ENCODE measurements at places on chromosomes 12 and 14. TPM values are rescaled to one million over a fixed set of nuclear protein-coding genes. Genes with fewer than 3 reads are reported as not detected.
A peak's percentile ranks its signal among the peaks of the same experiment; 100 is the strongest.

GRCh38 chr12:123238961-123239360 lies 5.7 kb downstream of the MTRFR start:
- DNase-seq: no peak

GRCh38 chr12:7916936-7917335 lies 19.1 kb downstream of the SLC2A3 start:
- DNase-seq: no peak

BDKRB1 gene
- 0.53 TPM for total RNA-seq

CISTR gene
- total RNA-seq: not detected

HOXC12 gene
- not detected for total RNA-seq

- DNase-seq: peak; percentile 58
Observed at GRCh38 chr14:68247676-68248268, 428.2 kb downstream of the RAD51B start.

GRCh38 chr12:58211211-58211610 lies 269.8 kb downstream of the ATP23 start:
- DNase-seq: no peak

DNA sequence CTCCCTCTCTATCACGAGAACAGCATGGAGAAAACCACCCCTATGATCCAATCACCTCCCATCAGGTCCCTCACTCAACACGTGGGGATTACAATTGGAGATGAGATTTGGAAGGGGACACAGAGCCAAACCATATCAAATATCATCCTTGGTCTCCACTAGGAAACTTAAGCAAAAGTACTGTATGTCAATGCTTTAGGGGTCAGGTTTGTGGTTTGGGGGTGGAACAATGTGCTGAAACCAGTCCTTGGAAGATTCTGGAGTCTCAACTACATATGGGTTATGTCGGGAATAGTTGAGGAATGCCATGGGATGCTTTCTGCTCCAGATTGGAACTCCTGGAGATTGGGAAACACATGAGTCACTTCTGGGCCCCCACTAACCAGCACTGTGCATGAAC lies 48.3 kb upstream of the CCDC63 start:
- DNase-seq: no peak

RNASE3 gene
- not detected for total RNA-seq

LALBA gene
- not detected for total RNA-seq

SLC22A17 gene
- total RNA-seq: 15.5 TPM

GRCh38 chr12:84694116-84694515 lies 218.5 kb downstream of the SLC6A15 start:
- DNase-seq: peak; percentile 69
